ENCODE measurements at places on chromosomes 2 and 18.
A peak's percentile ranks its signal among the peaks of the same experiment; 100 is the strongest.

GRCh38 chr2:134348760-134349159 lies 94.9 kb downstream of the MGAT5 start:
- no peak for DNase-seq

DNA sequence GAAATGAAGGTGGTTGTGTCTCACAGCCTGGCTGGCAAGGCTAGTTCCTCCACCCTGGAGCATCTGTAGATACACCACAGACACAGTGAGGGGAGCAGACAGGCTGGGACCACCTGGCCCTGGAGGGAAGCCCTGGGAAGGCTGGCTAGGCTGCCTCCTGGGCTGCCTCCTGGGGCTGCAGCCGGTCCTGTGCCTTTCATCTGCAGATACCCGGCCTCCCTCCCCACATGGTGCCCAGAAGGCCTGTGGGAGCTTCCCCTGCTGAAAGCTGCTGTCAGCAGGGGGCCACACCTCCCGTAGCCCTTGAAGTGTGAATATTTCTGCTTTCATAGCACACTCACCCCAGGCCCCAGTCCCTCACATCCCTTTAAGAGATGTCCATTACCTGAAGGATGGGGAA lies 37.6 kb downstream of the SDC1 start:
- DNase-seq = no peak

DNA sequence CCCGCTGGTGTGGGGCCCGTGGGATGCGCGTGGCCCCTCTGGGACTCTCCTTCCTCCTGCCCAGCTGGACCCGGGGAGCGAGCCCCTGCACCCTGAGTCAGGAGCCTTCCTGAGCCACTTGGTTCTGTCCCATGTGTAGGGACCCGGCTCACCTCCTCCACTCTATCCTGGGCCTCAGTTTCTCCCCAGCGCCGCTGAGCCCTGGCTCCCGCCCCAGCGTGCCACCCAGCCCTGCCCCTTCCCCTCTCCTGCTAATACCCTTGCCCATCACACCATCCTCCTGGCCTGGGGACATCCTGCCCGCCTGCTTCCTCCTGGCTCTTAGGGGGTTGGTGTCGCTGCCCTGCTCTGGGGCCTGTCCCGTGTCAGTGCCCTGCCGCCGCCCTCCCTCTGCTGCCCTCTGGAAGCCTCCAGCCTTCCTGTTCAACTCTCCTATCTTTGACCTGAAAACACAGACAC lies 24.8 kb downstream of the GPC1 start:
- no peak for DNase-seq

DNA sequence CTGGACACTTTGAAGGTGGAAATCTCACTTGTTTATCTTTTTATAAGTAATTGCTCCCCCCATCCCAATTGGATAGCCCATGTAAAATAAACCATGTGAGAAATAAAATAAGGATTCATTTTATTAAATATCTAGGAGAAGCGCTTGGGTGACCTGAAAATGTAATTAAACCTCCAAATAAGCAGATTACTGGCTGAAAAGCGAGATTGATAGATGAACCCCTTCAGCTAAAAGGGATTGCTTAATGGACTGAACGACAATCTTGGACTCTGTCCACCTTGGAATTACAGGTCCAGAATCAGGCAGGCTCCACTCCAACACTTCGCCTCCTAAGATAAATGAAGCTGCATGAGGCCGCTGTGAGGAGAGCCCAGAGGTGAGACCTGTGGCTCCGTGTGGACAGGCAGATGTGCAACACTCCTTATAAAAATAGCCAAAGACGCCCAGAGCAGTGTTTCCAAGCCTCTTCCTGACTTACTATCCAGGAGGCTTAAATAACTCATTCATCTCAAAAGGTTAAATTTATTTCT lies 441.5 kb downstream of the MTX2 start:
- no peak for DNase-seq

GRCh38 chr2:147345246-147345645 lies 499.6 kb upstream of the ACVR2A start:
- no peak for DNase-seq

DNA sequence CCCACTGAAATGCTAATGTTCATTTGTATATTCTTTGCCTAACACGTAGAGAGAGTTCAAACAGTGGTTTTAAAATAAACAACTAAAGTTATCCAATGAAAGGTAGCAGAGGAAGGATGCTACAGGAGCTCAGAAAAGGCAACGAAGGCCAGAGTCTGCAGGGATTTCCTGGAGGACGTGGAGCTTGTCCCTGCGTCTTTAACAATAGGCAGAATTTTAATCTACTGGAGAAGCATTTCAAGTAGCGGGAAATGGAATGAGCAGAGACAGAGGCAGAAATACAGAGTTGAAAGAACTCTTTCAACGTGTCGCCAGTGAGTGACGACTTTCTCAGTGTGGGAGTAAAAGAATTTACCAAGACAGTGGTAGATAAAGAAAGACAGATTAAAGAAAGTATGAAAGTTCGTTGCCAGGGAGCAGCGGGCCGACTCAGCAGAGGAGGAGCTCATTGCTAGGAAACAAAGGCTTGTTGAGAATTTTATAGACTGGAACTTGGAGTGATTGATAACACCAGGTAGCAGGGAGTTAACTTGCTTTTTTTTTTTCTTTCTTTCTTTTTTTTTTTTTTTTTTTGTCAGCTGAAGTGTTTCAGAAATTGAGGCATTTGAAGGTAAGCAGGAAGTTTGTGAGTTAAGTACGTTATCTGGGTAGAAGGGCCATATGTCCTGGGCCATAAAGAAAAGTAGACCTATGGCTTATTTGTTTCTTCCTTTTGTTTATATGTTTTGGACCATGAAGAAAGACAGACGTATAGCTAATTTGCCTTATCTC lies 625 bp upstream of the NBAS start:
- DNase-seq = peak; percentile 37

- DNase-seq = no peak
These were observed 405.7 kb downstream of the FBXO15 start for GRCh38 chr18:73741946-73742345.

DNA sequence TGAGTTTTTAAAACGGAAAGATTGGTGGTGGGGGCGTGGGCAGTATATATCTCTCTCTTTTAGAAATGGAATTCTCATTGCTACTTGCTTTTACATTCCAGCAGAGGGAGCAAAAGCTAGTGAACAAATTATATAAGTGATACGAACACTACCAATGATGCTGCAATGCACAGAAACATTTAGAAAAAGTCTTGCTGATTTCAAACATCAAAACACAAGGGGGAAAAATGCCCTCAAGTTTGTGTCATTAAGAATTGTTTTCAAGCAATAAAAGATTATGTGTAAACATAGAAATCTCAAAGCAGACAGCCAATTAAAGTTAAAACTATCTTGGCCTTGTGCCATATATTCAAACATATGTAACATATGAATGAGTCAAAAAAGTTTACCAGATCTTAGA lies 296.3 kb upstream of the KCNJ3 start:
- no peak for DNase-seq

DNA sequence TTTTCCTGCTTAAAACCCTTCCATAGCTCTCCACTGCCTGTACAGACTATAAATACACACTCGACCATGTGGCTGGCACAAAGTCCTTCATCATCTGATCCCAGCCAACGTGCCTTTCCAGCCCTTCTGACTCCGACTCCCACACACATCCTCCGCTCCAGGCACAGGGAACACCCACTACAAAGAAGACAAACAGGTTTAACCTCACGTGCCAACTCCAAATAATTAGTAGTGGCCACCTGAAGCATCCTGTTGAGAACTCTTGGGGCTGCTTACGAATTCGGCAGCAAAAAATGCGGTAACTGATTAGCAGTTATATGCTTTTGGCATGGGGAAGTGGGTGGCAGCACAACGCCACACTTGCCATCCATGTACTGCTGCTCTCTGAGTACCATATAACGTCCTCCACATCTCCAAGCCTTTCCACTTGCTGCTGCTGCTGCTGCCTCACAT lies 12.1 kb downstream of the SPIRE1 start:
- DNase-seq = no peak

DNA sequence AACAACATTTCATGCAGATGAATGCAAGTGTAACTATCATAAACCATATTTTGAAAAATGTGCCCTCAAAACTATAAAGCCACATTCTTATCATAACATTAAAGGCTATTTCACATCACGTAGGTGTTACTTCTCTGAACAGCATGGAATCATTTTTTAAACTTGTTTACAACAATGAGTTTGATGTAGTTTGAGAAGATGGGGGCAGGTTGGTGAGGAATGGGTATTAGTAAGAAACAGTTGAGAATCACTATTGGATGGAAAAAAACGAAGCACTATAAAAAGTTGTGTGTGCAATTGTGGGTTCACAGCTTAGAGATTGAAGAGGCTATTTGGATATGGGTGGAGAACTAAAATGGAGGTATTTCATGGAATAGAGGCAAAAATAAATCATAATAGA lies 569.1 kb downstream of the ARHGAP15 start:
- no peak for DNase-seq

DNA sequence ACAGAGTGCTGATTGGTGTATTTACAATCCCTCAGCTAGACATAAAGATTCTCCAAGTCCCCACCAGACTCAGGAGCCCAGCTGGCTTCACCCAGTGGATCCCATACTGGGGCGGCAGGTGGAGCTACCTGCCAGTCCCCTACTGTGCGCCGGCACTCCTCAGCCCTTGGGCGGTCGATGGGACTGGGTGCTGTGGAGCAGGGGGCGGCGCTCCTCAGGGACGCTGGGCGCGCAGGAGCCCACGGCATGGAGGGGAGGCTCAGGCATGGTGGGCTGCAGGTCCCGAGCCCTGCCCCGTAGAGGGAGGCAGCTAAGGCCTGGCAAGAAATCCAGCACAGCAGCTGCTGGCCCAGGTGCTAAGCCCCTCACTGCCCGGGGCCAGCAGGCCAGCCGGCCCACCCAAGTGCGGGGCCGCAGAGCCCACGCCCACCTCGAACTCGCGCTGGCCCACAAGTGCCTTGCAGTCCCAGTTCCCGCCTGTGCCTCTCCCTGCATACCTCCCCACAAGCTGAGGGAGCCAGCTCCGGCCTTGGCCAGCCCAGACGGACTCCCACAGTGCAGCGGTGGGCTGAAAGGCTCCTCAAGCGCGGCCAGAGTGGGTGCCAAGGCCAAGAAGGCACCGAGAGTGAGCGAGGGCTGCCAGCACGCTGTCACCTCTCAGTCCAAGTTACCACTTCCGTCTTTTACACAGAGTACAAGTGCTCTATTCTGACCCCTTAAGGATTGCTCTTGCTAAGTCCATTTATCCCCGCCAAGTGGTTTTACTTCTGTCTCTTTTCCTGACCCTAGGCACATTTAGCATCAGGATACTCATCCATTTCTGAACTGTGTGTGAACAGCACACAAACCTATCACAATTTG lies 1.7 kb upstream of the RPE start:
- DNase-seq = no peak

GRCh38 chr2:33137331-33137730 lies 190.6 kb downstream of the LTBP1 start:
- DNase-seq = no peak

DNA sequence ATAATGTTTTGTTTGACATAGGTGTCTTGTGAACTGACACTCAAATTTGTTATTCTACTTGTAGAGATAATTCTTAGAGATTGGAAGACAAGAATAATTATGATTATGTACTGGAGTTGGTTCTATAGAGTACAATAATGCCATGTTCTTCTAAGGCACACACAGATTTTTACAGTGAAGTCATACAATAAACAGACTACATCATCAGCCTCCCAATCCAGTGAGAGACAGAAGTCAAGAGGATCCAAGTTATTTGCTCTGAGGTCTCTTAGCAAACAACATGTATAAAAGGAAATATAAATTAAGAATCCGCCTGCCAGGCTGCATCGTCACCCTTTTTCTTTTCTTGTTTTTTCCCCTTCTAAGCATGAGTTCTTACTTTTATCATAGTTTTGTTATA lies 613.5 kb upstream of the SETBP1 start:
- no peak for DNase-seq

GRCh38 chr18:59094569-59094968 lies 45.1 kb upstream of the SEC11C start:
- DNase-seq = no peak

DNA sequence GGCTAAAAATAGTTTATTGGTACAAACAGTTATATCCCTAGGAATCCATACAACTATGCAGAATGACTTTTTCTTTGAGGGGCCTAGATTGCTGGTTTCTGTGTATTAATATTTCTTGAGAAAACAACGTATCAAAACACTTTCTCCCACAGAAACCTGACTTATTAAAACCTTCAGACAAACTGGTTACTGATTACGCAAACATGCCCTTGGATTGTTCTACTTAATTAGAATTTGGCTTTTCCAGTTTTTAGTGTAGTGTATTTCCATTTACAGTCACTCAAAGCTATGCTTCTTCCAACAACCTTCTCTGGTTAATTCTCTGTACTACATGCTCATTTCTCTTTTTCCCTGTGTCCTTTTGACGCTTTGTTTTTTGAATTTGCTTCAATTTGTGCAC lies 20.0 kb downstream of the VAPA start:
- no peak for DNase-seq

DNA sequence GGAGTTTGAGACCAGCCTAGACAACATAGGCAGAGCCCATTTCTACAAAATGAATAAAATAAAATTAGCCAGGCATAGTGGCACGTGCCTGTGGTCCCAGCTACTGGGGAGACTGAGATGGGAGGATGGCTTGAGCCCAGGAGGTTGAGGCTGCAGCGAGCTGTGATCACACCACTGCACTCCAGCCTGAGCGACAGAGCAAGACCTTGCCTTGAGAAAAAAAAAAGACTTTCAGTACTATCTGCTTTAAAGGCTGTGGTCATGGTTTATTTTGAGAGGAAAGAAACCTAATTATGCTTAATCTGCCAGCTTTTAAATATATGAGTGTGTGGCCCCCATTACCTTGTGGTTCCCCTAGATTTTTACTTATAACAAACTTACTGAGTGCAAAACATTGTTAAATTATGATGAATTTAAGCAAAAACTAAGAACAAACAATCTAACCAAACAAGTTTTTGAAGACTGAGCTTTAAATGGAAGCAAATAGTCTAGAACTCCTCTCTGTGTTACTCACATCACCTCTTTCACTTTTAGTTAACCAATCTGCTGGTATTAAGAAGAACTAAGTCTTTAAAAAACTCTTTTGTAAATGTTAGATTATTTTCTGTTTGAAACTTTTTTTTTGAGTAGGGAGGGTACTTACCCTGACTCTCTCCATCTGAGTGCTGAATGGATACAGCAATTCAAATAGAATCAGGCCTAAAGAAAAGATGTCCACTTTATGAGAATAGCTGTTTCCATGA lies 65.4 kb downstream of the EIF2AK3 start:
- DNase-seq = no peak

GRCh38 chr18:30280861-30281470 lies 761.6 kb downstream of the DSC3 start:
- no peak for DNase-seq

- DNase-seq = no peak
These were observed 258.7 kb upstream of the RAB6C start for GRCh38 chr2:129720761-129721160.

- peak; percentile 75 for DNase-seq
These were observed 98.4 kb downstream of the UXS1 start for GRCh38 chr2:106095478-106096298.

Data from activated naive CD4-positive, alpha-beta T cell treated with Interleukin-2 at 50 U/mL for 16 hours (primary cell).